Stimulated activated CD8-positive, alpha-beta memory T cell treated with anti-CD3 and anti-CD28 coated beads, Interleukin-7, amount 100 ng/mL, for 1 hour (primary cell): ENCODE measurements at places on chromosomes 3 and 15.

GRCh38 chr3:86147119-86147518 is 843.8 kb downstream of the VGLL3 start:
- no peak for DNase-seq

DNA sequence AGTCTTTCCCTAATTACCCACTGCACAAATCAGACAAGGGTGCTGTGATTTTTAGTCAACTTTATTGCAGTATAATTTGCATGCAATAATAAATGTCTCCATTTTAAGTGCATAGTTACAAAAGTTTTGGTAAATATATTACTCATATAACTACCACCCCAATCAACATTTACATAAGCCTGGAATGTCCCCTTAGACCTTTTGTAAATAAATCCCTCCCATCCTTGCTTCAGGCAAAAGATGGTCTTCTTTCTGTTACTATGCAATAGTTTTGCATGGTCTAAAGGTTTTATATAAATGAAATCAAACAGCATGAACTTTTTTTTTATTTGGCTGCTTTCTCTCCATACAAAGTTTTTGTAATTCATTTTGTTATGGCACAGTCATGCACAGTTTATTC is 235.4 kb downstream of the PYDC2 start:
- DNase-seq: no peak

GRCh38 chr3:20832963-20833362 is 647.0 kb upstream of the SGO1 start:
- no peak for DNase-seq

- no peak for DNase-seq
These were observed 14.9 kb downstream of the PLEKHO2 start for GRCh38 chr15:64856429-64857145.

DNA sequence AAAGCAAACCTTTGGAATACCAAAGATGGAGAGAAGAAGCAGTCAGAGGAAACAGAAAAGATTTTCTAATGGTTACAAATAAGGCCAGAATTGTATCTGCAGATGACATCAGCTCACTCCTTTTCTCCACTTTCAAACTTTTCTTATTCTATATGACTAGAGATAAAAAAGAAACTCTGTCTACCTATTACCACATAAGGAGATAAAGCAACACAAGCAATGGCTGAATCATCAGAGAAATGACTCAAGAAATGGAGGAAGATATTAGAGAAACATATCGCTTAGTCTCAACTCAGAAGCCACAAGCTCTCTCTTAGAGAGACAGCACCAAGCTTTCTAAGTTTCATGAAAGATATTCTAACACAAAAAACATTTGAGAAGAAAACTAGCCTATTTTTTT is 784.0 kb downstream of the ZPLD1 start:
- no peak for DNase-seq

- no peak for DNase-seq
These were observed 107.6 kb downstream of the IMPG2 start for GRCh38 chr3:101212730-101213129.

DNA sequence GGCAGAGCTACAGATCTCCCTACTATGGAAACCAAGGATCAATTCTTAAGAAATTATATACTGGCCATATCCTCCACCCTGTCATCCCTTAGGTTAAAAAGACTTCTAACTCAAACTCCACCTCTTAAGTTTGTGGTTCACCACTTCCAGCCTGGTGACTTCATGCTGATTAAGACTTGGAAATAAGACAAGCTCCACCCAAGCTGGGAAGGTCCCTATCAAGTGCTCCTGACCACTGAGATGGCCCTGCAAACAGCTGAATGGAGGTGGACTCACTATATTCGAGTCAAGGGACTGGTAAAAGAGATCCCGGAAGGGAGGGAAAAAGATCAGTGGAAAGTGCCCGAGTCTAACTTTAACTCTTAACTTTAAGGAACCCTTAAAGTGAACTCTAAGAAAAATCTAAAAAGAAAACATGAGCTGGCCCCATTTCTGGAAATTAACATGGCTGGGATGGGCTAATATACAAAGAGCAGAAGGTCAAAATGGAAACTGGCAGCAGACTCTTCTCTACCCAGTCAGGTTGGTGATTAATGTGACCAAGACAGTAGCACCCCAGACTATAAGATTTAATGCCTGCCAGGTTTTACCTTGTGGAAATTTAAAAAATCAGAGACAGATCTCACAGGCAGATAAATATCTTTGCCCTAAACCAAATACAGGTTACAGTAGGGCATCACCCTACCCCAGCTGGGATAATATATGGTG is 43.9 kb downstream of the PPCDC start:
- no peak for DNase-seq

DNA sequence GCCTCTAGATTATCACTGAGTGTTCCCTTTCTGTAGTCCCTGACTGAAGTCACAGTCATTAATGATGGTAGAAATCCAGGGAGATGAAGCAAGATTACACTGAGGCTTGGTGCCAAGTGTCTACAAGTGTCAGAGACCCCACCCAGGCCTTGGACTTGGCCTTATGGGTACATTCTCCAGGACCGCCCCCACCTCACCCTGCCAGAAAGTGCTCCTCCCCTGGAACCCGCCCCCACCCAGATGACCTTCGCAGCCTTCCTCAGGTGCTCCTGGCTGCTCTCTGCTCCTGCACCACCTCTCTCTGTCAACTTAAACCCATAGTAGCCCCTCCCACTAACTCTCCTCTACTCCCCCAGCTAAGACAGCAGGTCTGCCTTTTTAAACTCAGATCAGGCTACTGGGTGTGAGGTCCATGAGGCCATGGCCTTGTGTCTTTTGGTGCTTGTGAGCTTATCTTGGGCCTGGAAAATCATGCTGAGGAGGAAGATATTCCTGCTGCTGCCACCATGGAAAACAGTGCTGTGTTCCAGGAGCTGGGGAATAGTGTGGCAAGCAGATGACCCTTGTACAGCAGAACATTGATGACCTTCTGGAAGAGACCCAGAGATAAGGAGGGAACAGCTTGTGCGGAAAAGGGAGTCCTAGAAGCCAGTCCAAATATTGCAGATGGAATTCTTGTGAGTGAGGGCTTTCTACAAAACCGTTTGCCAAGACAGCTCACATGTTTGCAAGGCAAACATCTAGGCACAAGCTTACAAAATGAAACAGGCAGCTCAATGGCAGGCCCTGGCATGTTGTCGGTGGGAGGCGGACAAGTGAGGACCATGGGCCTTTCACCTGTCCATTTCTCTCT is 40.3 kb upstream of the NDUFB4 start:
- no peak for DNase-seq

DNA sequence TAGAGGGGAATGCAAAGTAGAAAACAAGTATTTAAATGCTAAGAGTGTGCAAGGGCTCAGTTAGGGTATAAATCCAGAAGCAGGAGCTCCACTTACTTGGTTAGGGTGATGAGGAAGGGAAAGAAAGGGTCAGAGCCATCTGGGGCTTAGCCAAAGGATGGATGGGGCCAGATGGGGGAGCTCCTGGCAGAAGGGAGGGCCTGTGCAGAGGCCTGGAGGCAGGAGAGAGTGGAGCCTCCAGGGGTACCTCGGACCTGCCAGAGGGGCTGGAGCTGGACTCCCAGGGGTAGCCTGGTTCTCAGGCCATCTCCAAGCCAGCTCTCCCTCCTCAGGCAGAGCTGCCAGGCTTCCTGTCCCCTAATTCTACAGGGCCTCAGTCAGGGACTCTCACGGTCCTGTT is 506.3 kb downstream of the SHQ1 start:
- no peak for DNase-seq
